ENCODE measurements at places on chromosomes 5 and 9.

- peak; percentile 60 for DNase-seq
These were observed at the start of gene NDUFS6 for GRCh38 chr5:1801222-1801966. TSS of gene NDUFS6 (plus strand) at chr5:1801407. CDS start at chr5:1801418, 11 bp downstream.

DNA sequence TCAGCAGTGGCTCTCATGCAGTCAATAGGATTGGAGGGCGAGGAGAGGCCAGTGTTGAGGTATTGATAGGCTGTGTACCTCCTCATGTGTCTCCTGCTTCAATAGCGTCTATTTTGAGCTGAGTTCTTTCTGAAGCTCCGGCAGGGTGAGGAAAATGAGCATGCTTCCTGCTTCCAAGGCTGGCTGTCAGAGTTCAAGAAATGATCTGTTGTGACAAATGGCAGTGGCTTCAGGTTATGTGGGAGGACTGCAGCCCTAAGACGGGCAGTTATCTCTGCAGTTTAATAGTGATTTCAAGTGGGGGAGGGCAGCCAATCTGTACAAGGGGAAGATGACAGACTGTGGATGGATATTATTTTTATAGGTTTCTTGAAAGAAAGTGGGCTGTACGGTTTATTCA lies 54.0 kb upstream of the CXCL14 start:
- DNase-seq, result no peak

GRCh38 chr5:19734776-19735175 lies 253.2 kb downstream of the CDH18 start:
- DNase-seq, result no peak

GRCh38 chr5:132566657-132567056 lies 9.9 kb downstream of the RAD50 start:
- DNase-seq, result no peak

- no peak for DNase-seq
These were observed 29.7 kb downstream of the LARP1 start for GRCh38 chr5:154784856-154785255.

- no peak for DNase-seq
These were observed 11.1 kb upstream of the CEP72 start for GRCh38 chr5:600886-601541.

- no peak for DNase-seq
These were observed 17.5 kb upstream of the SHB start for GRCh38 chr9:38086496-38086895.

DNA sequence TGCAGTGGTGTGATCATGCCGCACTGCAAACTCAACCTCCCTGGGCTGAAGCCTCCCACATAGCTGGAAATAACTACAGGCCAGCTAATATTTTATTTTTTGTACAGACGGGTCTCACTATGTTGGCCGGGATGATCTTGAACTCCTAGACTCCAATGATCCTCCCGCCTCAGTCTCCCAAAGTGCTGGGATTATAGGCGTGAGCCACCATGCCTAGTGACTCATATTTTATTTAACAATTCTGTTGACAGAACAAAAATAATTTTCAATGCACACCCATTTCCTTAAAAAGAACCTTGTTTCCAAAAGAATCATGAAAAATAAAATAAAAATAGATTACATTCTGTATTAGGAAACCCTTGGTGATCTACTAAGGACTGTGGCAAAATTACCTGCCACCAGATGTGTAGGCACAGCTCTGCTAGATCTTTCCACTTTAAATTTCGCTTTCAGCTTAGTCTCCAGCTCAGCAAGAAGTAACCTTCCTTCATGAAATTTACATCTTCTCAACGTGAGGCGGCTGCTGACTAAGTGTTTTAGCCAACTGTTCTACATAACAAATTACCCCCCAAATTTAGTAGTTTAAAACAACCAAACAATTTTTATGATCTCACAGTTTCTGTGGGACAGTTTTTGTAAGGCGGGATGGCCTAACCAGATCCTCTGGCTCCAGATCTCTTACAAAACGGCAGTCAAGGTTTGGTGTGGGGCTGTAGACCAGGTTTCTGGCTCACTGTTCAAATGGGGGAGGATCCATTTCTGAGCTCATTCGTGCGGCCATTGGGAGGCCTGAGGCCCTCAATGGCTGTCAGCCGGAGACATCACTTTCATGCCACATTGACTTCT lies 32.6 kb upstream of the GOLPH3 start:
- no peak for DNase-seq

DNA sequence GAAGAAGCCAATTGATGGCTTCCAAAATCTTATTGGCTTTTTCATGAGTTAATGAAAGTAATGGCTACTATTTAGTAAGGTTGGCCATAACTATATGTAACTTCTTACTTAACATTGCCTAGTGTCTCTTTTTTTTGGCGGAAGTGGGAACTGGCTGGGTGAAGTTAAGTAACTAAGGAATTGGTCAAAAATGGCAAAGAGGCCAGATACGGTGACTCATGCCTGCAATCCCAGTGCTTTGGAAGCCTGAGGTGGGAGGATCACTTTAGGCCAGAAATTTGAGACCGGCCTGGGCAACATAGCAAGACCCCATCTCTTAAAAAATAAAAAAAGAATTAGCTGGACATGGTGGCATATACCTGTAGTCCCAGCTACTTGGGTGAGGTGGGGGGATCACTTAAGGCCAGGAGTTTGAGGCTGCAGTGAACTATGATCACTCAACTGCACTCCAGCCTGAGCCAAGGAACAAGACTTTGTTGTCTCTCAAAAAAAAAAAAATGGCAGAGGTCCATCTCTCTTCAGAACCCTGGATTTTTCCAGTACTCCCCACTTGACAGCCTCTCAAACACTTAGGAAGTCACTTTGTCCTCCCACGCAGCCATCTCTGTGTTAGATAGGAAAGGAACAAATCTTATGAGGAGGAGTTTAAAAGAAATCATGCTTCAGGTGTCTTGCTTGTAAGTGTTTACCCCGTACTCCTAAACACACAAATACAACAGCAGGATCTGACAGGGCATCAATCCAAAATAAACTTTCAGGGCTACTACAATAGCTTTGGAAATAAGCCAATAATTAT lies 75.7 kb downstream of the TEK start:
- no peak for DNase-seq

DNA sequence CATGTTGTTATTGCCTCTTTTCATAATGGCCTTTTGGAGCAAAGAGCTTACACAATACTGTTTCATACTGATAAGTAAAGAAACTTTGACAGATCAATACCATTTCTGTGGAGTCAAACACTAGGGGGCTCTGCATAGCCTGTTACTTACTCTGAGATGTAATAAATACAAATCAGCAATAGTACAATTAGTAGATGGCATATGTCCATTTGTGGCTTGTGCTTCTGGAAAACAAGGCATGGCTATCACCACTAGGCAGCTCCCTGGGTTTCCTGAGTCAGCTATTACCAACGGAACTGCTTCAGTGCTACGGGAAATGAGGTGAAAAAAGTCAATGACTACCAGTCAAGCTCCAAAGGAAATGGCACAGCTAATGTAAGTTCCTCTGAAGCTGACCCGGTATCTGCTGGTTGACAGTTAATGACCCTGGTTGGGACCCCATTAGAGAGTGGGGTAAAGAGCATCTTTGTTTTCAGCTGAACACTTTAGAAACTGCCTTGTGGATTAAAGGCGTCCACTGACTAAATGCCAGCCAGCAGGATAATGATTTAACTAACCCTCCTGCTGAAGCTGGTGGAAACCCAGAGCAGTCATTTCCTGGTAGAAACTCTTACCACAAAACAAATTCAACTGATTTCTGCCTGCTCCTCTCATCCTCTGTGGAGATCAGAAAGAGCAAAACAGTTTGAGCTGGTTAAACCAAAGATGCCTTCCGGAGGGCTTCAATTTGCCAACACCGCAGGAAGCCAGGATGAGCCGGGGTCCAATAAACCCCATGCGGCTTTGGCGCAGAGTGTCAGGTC lies 69.0 kb upstream of the FAM169A start:
- peak; percentile 44 for DNase-seq

- DNase-seq, result peak; percentile 41
These were observed 53.1 kb upstream of the TYRP1 start for GRCh38 chr9:12640016-12640587.

DNA sequence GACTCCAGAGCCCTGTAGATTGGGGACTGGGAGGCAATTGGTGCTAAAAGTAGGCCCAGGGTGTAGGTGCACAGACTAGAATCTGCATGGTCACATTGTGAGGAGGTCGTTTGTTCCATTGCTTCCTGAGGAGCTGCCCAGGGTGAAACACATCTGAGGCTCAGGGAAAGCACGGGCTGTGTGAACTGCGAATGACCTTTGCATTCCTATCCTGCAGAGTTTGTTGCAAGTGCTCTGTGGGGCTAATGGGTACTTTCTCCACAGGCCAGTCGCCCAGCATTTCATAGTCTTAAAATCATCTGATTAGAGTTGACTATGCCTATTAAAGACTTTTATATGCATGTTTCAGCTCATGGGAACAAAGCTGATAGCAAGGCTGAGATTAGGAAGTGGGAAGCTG lies 14.4 kb upstream of the SLC46A2 start:
- DNase-seq, result no peak

Measured in RCC 7860 (cell line).